ENCODE measurements at places on chromosomes 4 and X. TPM values are rescaled to one million over a fixed set of nuclear protein-coding genes. Genes with fewer than 3 reads are reported as not detected.

- no peak for DNase-seq
Measured at GRCh38 chr4:186653969-186654368, 69.7 kb downstream of the FAT1 start.

The ETDB gene
- total RNA-seq = not detected

DNA sequence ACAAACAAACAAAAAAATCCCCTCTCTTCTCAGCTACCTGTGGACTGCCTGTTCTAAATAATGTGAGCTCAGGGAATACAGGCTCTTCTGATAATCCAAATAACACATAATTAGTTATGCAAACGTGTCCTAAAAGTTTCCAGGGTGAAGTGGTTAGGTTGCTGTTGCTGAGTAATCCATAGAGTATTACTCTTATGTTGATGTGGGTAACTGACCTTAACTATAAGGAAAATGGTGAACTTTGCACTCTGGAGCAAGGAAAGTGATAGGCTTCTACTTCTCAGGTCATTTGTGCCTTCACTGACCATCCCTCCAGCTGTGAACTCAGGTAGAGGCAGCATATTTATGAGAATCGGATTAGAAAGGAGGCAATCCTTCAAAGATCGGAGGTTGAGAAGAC is 19.9 kb downstream of the MSN start:
- no peak for DNase-seq

DNA sequence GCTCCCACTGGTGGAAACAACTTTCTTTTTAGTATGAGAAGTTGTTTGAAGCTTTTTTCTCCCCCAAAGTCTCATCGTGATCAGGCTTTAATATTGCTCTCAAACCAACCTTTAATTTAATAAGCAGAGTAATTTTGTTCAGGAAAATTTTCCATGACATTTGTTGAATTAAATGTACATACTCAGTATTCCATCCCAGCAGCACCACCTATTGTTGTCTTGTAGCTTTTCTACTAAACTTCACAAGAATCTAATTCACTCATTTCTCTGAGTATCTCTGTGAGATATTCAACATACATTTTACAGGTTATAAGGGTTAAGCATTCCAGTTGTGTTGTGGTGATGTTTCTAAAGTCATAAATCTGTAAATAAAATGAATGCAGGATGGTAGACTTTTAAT is 218.3 kb upstream of the HAND2 start:
- no peak for DNase-seq

DNA sequence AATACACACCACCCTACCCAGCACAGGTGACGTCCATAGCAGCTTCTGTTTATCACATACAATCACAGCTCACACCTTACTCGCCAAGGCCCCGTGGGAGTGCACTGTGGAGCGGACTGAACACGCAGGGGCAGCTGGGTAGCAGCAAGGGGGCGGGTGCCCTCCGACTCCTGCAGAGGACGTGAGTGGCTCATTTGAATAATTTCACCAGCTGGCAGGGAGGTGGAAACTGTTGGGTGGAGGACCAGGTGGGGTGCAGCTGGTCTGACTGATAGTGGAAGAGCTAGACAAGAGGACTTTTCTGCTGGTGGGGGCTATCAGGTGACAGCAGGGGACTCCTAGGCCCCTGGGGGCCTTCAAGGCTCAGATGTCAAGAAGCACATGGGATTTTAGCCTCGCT is 16.3 kb downstream of the MAN2B2 start:
- no peak for DNase-seq

- DNase-seq = no peak
Measured at GRCh38 chr4:56668267-56668666, 12.8 kb downstream of the HOPX start.

GRCh38 chrX:124005228-124005627 is 43.7 kb downstream of the STAG2 start:
- no peak for DNase-seq

The MAMLD1 gene
- total RNA-seq = 1.1 TPM

DNA sequence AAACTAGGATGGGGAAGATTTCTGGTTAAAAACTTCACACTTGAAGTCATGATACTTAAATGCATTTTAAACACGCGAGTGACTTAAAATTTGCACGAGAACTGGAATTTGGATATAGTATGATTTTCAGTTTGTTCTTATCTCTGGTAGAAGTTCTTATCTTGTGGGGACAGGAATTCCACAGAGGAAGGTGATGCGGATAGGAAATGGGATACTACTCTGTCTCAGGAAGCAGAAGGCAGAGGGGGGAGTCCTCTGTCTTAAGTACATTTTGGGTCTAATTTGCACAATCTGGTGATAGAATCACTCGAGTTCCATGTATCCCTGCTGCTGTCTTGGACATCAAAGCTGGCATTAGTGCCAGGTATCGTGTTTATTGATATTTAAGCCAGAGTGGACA is 53.3 kb downstream of the TLL1 start:
- DNase-seq = no peak

DNA sequence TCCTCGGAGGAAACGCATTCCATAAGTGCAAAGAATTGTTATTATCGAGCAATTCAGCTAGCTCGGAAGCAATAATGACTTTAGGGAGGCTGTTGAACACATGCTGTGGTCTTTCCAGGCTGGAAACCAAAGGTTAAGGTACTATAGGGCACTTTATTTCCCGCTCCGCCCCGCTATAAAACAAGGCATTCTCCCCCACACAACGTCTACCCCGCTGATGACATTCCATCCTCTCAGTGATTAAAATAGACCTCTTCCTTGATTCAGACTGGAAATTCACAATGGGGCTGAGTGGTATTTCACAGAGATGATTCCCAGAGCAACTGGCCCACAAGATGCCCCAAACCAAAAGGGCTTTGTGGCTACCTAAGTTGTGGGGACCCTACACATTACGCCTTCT is 196.4 kb downstream of the STIM2 start:
- DNase-seq = no peak

DNA sequence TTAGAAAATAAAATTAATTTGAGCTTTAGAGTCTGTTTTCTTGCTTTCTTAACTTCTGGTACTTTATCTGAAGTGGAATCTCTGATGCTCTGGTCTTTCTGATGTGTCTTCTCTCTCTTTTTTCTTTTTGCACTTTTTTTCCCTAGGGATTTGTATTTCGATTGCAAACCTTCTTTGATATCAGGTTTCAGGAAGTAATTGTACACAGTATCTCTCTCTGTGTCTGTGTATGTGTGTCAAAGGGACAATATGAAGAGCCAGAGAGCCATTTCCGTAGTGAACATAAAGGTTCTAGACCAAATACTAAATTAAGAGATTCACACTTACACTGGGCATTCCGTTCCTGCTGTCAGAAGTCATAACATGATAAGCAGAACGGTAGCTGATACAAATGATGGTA is 325.0 kb downstream of the PCDH7 start:
- no peak for DNase-seq

The ADAM29 gene
- not detected for total RNA-seq

The SPANXB1 gene
- total RNA-seq = not detected

The PROM1 gene
- 2.6 TPM for total RNA-seq

The SOX3 gene
- total RNA-seq = not detected

DNA sequence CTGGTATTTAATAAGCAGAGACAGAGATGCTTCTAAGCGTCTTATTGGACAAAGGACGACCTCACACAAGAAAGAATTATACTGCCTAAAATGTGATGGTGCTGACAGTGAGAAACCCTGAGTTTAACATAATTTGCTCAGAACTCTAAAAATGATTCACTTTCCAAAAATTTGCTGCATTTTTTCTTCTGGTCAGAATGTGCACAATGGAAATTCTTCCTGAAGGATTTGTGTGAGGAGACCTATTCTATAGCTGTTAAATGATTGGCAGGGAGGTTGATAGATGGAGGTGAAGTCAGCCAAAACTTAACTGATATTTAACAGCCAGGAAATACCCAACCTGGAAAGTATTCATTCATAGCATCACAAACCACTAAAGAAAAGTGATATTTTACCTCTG is 1.7 kb downstream of the MAGEC3 start:
- no peak for DNase-seq

DNA sequence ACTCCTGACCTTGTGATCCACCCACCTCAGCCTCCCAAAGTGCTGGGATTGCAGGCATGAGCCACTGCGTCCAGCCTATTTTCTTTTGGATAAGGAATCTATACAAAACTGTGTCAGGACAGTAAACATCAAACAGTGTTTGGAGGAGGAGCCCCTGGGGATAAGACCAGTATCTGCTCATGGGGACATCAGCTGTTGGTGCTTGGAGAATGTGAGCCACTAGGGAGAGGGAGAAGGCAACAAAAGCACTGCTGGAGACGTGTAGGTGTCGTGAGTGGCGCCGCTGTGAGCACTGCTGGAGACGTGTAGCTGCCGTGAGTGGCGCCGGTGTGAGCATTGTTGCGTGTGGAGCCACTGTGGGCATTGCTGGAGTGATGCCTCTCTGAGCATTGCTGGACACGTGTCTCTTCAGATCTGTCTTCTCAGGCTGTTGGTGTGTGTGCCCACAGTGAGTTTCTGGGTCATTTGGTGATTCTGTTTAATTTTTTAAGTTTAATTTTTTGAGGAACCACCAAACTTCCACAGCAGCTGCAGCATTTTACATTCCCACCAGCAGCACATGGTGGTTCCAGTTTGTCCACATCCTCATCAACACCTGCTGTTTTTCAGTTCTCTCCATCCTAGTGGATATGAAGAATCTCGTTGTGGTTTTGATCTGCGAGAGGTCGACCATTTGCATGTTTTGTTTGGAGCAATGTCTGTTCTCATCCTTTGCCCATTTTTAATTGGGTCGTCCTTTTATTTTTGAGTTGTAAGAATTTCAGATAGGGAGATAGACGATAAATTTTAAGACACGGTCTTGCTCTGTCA is 19.0 kb downstream of the DGKQ start:
- DNase-seq = no peak

- DNase-seq = no peak
Measured at GRCh38 chr4:184693056-184693455, 40.8 kb downstream of the CENPU start.

The GAGE13 gene
- not detected for total RNA-seq

The FAM236A gene
- total RNA-seq = not detected
